ENCODE measurements at places on chromosomes 12 and 14.

DNA sequence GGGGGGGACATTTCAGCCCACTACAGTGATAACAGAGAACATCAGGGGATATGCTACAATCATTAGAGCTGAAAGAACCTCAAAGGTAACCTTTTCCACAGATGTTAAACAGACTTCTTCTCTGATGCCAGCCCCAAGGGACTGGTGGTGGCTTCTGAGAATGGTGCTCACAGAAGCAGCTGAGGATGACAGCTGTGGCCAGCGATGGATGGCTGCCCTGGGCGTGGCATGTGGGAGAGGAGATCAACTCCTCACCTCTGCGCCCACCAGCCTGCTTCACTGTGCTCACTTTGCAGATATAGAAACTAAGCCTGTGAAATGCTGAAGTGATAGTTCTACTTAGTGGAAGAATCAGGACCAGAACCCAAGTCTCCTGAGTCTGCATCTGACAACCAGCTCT lies 33.0 kb downstream of the FOXN3 start:
- no peak for DNase-seq

- DNase-seq = no peak
These were observed 152.2 kb upstream of the OR4E1 start for GRCh38 chr14:21825845-21826244.

DNA sequence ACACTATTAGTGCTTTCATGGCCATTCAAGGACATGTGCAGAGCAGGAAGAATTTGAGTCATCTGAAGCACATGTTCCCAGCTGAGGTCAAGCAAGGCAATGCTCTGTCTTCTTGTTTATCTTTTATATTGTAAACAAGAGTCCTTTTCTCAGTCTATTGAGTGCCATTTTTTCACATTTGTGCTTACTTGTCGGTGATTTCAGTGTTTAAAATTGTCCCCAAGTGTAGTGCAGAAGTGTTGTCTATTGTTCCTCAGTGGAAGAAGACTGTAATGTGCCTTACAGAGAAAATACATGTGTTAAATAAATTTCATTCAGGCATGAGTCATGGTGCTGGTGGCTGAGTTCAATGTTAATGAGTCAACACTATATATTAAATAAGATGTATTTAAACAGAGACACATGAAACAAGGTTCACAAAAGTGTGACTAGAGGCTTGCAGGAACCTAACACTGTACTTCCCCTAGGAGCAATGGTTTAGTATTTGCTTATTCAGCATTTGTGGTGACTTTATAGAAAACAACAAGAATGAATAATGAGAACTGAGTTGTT lies 391.1 kb downstream of the LRIG3 start:
- no peak for DNase-seq

DNA sequence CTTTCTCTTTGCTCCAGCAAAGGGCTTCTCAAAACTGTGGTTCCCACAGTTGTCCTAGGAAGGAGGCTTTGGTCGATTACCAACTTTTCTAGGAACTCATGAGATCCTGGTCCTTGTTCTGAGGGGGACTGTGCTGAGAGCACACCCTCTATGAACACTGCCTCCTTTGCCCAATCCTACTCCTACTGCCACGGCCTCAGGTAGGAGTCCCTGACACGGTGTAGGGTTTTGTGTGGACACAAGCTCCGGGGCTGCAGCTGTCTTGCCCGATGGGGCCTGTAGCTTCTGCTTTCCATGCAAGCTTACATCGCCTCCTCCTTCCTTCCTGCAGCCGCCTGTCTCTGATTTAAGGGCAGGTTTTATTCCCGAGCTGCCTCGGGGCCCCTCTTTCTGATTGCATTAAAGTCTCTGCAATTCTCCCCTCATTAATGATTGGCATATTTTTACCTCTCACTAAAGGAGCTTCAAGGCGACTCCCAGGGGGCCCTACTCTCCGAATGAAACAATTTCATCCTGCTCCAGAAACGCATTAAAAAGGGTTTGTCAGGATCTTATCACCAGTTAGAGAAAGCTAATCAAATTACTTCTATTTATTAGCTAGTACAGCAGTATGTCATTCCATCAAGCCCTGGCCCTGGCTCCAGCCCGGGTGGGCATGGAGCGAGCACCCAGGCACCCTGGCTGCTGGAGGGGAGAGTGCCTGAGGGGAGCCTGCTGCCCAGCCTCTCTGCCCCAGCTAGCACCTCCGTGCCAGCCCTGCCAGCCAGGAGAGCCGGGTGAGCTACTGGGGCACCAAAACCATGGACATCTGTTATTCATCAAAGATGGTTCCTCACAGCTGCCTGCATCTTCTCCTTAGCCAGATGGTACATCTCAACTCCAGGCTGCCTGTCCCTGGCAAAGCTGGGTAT lies 38.0 kb upstream of the ESRRB start:
- no peak for DNase-seq

DNA sequence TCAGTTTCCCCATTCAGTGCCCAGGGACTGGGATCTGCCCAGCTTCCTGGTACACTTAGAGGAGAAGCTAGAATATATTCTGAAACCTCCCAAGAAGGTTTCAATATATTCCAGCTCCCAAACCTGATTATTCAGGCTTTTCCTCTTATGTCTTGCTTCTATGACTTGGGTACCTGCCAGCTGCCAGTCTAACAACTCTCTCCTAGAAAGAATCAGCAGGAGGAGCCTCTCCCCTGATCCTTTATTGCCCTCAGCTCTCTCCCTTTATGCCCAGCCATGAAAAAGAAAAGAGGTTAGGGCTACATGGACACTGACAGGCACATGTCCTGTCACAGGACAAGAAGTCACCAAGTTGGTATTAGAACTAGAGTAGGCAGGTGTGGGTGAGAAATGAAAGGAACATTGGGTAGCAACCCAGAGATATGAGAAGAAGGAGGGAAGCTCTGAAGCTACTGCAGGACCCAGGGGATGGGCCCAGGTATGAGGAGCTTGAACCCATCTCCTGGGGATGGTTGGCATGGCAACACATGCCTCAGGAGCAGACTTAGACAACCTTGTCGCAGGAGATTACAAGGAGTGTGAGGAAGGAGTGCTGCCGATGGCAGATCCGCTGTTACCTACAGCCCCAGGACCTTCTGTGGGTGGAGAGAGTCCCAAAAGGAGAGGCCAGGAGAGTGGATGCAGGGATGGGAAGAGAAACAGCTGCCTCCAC lies 2.0 kb upstream of the CACNB3 start:
- no peak for DNase-seq

GRCh38 chr14:23070262-23071129 lies 13.2 kb upstream of the CDH24 start:
- no peak for DNase-seq

- DNase-seq = peak; percentile 42
These were observed 103.9 kb upstream of the MYL2 start for GRCh38 chr12:111024205-111024801.

DNA sequence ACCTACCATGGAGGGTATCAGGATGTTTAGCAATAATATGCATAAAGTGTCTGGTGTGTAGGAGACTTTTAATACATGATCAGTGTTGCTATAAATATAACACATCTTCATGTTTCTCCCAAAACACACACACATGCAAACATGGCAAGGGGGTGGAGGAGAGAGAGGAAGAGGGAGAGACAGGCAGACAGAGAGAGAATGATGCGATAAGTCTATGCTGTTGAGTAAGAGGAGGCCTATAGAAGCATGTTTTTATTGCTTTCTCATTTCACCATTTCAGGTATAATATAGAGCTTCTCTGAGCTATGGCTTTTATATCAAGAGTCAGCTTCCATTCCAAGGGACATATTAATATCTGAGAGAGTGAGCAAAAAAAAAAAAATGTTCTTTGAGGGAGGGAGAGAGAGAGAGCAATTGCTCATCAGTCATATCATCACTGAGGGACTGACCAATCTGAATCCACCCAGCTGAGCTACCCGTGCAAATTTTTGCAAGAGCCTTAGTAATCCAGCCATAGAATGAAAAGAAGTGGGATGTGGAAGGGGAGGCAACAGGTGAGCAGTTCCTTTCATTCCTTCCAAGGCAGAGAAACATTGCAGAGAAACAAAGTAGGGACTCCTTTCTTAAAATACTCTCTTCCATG lies 54.8 kb upstream of the RASSF8 start:
- no peak for DNase-seq

GRCh38 chr12:83197483-83197914 lies 510.8 kb downstream of the TMTC2 start:
- no peak for DNase-seq

DNA sequence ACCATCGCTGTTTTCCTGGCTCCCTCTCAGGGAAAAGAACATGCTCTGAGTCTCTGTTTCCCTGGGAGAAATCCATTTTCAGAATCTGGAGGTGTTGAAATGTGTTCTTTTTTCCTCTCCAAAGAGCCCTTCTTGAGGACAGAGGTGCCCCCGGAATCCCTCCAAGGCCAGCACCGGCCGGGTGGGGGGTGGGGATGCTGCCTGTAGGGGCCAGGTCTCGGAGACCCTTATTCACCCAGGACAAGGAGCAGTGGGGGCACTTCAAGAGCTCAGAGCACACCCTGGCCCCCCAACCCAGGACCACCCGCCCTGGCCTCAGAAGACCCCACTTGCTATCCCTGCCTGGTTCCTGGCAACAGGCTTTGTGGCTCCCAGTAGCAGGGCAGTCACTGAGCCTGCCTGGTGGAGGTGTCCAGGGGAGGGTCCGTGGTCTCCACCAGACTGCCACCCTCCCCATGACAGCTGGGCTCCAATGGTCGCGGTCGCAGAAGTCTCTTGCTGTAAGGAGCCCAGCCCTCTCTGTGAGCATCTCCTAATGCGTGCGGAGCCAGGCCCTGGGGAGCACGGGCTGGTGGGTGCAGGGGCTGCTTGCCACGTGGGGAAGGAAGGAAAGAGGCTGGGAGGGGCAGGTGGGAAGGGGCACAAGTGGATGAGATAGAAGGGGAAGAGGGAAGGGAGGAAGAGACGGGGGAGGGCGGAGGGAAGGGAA lies 13.2 kb upstream of the DIO3 start:
- DNase-seq = no peak

DNA sequence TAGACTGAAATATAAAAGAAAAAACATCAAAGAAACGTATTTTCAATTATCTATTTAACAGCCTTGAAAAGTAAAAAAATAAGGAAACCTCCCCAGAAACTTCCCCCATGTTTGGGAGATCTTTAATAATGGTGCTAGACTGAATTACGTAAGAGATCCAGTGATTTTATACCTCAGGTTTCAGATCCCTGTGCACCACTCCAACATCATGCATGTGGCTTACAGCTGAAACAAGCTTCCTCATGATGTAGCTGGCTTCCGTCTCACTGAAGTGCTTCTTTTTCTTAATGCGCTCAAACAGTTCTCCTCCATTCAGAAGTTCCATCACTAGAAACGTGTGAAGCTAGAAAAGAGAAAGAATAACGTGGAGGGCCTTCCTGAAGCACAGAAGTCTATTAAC lies 78.0 kb upstream of the TTC7B start:
- DNase-seq = no peak

GRCh38 chr12:94560431-94561221 lies 89.7 kb downstream of the TMCC3 start:
- DNase-seq = no peak

- no peak for DNase-seq
These were observed 31.8 kb downstream of the CRADD start for GRCh38 chr12:93708952-93709351.

GRCh38 chr14:31439561-31439960 lies 17.7 kb downstream of the DTD2 start:
- DNase-seq = no peak

GRCh38 chr12:30796891-30797371 lies 42.2 kb upstream of the CAPRIN2 start:
- DNase-seq = no peak

DNA sequence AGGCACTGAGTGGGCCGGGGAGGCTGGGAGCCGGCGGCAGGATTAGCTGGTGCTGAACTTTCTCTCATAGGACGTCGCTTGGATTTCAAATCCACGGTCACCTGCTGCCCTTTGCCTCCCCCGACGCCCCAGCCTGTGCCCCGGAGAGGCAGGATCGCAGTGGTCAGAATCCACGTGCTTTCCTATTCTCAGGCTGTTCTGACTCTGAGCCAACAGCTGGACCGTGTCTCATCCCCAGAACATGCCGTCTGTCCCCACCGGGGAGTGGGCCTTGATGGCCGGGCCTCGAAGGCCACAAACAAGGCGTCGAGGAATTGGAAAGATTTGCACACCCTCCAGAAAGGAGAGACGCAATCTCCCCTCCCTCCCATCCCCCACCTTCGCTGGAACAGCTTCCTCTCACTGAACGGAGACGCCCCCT lies 18.5 kb upstream of the MLXIP start:
- peak; percentile 23 for DNase-seq

DNA sequence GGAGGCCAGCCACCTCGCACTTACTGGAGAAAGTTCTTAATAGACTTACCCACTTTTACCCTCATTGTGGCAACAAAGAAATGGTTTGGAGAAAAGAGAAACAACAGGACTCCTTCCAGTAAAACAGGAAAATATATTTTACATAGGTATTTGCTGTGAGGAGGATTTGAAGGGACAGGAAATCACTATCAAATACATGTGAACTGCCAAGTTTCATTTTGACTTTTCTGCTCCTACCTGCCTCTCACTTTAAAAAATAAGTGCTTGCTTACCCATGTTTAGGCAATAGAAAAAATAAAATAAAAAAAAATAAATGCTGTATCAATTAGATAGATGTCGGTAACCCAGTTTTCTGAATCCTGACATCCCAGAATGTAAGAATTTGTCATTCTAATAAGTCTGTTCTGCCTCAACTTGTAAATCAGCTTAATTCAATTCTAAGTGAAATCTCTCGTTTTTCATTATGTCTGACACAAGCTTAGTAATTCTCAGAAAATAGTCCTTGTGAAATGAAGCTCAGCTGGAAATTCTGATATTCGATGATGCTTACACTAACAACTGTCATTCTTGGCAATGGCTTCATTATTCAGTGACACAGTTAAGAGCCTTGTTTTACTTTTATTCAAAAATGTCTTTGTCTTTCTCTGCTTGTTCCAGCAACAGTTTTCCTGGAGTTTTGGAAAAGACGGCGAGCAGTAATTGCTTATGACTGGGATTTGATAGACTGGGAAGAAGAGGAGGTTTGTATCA lies 131.3 kb downstream of the SLC5A8 start:
- DNase-seq = no peak

- no peak for DNase-seq
These were observed 25.7 kb upstream of the PDZRN4 start for GRCh38 chr12:41162461-41162860.

DNA sequence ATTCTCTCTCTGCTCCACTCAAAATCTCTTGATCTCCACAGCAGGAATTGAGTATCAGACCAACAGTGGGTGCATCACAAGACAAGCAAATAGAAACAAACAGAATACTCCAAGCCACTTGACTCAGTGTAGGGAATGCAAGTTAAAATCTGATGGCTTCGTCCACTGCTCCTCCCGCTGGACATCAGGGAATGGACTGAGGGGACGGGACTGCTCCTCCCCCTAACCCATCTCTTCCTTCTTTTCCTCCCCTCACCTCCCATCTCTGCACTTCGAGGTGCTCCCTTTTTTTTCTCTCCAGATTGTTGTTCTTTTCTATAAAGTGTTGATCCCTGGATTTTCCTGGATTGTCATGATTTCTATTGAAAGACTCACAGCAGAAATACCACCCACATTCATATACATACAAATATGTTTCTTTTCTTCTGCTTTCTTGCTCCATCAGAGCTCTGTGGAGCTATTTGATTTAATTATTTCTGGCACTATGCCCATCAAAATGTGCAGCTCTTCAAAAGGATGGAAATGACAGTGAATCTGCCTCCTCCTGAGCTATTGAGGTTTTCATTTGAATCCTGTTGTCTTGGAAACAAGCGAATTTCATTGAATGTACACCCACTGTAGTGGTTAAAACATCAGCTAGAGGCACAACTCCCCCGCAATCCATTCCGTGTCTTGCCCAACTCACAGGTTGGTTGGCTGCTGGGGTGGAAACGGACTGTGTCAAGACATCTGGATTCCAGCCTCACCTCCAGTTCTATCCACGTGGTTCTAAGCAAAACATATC lies 199.7 kb downstream of the SPTSSA start:
- no peak for DNase-seq
